Hepatic stellate cell (primary cell): ENCODE measurements at places on chromosomes 12 and 14.

DNA sequence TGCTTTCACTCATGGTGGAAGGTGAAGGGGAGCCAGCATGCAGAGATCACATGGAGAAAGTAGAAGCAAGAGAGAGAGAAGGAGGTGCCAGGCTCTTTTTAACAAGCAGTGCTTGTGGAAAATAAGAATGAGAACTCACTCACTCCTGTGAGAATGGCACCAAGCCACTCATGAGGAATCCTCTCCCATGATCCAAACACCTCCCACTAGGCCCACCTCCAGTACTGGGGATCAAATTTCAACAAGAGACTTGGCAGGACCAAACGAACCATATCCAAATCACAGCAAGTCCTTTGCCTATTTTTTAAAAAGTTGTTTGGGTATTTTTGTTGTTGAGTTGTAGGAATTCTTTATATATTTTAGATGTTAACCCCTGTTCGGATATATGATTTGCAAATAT, 245.9 kb upstream of the ARID2 start:
- no peak for DNase-seq

DNA sequence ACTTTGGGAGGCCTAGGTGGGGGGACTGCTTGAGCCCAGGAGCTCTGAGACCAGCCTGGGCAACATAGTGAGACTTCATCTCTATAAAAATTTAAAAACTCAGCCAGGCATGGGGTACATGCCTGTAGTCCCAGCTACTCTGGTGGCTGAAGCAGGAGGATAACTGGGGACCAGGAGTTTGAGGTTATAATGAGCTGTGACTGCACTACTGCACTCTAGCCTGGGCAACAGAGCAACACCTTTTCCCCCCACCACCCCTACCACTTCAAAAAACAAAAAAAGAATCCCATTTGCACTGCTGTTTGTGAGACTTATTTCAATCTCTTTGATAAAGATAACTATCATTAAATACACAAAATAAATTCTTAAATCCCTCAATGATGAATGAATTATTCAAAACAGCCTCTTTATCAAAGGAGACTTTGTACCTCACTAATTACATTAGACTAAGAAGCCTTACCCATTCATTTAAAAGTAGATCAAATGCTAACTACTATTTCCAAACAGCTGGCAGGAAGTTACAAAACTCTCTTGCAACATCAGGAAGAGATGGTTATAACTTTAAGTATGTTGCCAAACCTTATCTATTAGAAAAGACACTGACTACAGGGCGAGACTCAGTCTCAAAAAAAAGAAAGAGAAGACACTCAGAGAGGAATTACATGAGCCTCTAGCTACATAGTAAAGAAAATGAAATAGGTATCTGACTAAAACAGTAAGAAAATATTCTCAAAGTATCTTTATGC, 14.7 kb downstream of the BLTP3B start:
- DNase-seq = peak; percentile 7

GRCh38 chr12:26691234-26691970, 141.6 kb downstream of the ITPR2 start:
- peak; percentile 34 for DNase-seq

DNA sequence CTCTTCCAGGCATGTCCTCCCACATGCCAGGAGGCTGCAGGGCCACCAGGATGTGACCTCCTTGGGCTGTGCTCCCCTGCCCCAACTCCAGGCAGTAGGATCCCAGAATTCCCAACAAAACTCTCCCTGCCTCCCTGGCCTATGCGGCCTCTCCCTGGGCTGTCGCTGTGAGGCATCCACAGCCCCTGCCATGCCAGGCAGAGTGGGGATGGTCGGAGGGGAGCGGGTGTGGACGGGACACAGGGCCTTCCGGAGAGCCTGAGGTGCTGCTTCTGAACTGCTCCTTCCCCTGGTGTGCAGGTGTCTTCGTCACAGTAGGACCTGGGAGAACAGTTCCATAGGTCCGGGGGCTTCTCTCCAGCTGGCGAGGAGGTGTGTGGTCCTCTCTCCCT, 18.3 kb downstream of the GPR132 start:
- no peak for DNase-seq

GRCh38 chr12:46773586-46774321, 52.0 kb downstream of the SLC38A4 start:
- peak; percentile 4 for DNase-seq

GRCh38 chr14:64337888-64338615, 43.9 kb upstream of the ESR2 start:
- DNase-seq = peak; percentile 47

- no peak for DNase-seq
Measured at GRCh38 chr12:101763246-101763931, 24.1 kb upstream of the SYCP3 start.

DNA sequence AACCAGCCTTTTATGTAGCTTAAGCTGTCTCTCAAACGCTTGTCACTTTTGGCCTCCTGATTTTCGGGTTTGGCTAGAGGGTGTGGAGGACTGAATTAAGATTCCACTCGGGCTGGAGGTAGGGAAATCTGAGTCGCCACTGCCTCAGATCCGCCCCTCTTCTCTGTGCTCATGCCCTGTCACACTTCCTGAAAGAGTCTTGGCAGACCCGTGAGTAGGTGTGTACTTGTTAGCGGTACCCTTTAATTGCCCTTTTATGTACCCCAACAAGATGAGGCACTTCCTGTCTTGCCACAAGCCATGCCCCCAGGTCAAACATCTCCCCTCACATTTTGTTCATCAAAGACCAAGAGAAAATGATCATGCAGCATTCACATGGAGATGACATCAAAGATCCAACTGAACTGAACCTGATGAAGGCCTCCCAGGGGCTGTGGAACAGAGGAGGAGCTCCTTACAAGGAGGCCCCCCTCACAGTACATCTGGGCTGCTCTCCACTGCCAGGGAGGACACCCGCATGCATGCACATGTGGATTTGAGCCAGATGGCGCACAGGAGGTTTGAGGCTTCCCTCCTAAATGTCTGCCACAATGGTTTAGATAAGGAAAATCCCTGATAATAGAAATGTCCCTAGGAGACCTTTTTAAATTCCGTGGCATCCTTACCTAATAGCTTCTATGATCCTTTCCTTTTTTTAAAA, 86.5 kb upstream of the CDKN3 start:
- DNase-seq = no peak

DNA sequence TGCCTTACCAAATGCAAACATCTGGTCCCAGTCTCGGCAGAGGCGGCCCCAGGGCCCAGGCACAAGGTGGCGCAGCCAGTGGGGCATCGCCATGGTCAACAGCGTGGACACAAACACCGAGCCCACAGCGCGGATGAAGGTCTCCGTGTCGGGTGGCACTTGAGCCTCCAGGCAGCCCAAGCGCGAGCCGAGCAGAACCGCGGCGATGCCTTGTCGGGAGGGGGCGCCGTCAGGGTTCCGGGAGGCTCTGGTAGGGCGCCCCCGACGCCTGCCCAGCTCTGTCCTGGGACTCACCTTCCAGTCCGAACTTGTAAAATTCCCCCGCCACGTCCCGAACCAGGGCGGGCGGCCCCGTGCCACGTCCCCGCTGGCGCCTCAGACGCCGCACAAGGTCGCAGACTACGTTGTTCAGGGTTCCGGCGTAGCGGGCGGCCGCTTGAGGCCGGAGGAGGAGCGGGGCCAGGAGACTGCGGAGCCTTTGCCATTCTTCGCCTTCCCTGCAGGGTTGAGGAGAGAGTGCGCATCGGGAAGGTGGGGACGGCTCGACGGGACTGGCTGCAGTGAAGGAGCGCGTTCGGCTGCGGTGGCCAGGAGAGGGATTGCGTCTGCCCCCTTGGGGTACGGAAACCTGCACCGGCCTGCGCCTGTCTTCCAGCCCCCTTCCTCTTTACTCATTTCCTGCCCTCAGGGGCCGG, 1.7 kb downstream of the CYP27B1 start:
- peak; percentile 53 for DNase-seq

DNA sequence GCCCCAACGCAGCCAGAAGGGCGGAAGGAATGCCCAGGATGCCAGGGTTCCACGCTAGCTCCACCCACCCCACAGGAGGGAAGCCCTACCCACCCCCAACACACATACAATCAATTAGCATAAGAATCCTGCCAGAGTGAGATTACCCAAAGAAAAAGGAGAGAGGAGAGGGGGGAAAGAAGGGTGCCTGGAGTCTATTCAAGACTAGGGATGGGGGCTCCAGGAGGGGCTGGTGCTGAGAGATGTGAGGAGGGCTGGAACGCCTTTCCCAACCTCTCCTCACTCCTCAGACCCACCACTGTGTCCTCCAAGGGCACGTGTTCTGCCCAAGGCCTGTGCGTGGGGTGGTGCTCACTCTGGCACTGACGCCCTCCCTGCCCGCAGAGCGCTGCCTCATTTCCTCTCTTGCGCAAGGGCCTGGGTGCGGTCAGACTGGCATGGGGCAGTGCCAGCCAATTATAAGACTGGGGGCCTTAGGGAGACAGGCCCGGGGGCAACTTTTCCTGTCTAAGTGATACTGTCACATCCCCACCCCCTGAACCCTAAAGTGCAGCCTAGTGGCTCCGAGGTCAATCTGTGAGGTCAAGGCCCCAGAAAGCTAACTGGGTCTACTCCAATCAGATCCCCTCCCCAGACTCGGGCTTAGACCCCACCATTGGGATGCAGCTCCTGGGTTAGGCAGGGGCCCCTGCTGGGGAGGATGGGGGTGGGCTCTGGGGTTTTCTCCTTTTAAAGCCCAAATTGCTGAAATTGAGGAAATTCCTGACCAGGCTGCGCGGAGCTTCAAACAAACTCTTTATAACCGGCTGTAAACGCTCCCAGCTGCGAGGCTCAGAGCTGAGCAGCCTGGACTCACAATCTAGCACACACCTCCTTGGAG, 10.2 kb upstream of the ITGB7 start:
- DNase-seq = no peak

DNA sequence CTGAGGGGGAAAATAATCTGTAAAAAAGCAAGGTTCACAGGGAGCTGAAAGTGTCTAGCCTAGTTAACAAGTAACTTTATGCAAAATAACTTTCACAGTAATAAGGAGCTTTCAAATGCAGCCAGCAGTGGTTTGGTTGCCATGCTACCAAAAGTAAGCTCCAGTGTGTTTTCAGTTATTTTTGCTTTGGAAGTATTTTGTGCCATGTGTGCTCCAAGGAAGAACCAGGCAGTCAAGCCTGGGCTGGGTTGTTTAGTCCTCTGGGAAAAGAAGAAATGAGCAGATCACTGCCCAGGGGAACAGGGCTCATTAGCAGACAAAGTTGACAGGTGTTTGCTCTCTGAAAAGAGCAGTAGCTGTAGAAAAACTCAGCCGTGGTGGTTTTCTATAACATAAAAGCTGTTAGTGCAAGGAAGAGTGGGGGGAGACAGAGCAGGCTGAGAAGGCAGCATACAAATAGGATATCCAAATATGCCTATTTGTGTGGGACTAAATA, 92.8 kb upstream of the TMTC2 start:
- DNase-seq = no peak

GRCh38 chr14:51676549-51676948, 24.8 kb downstream of the FRMD6 start:
- no peak for DNase-seq

- DNase-seq = no peak
Measured at GRCh38 chr12:51884676-51885229, 3.1 kb upstream of the ANKRD33 start.

DNA sequence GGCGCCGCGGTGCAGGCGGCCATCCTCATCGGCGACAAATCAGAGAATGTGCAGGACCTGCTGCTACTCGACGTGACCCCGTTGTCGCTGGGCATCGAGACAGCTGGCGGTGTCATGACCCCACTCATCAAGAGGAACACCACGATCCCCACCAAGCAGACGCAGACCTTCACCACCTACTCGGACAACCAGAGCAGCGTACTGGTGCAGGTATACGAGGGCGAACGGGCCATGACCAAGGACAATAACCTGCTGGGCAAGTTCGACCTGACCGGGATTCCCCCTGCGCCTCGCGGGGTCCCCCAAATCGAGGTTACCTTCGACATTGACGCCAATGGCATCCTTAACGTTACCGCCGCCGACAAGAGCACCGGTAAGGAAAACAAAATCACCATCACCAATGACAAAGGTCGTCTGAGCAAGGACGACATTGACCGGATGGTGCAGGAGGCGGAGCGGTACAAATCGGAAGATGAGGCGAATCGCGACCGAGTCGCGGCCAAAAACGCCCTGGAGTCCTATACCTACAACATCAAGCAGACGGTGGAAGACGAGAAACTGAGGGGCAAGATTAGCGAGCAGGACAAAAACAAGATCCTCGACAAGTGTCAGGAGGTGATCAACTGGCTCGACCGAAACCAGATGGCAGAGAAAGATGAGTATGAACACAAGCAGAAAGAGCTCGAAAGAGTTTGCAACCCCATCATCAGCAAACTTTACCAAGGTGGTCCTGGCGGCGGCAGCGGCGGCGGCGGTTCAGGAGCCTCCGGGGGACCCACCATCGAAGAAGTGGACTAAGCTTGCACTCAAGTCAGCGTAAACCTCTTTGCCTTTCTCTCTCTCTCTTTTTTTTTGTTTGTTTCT, 1.7 kb downstream of the HSPA2 start:
- DNase-seq = no peak
